ENCODE measurements at places on chromosomes 1 and 21.

DNA sequence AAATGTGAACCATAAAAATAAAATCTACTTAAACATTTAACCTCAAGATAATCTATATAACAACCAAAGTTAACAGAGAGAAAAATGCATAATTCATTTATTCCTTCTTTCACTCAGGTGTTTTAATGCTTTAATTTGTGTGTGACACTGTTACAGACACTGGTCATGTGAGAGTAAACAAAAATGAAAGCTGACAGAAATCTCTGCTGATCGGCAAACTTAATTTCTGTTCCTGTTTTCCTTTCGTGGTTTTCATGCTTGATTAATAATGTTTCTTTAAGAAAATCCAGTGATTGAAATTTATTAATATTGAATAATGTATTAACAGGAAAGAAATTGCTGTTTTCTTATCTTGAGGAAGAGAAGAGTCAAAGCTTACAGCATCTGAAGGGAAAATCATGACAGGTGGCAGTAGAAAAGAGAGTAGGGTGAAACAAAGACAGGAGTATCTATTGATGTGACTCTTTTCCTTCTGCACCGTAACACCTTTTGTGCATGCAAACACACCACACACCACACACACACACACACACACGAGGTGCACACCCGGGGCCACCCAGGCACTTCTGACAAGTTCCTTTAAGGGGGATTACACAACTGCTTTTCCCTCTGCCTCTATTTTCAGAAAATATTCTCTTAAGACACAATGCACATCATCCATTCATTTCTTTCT lies 1.6 kb downstream of the OR2AK2 start:
- DNase-seq, result no peak

- DNase-seq, result no peak
These were observed 10.0 kb downstream of the PDPN start for GRCh38 chr1:13593511-13594131.

GRCh38 chr1:178038372-178038771 lies 55.5 kb upstream of the RASAL2 start:
- no peak for DNase-seq

DNA sequence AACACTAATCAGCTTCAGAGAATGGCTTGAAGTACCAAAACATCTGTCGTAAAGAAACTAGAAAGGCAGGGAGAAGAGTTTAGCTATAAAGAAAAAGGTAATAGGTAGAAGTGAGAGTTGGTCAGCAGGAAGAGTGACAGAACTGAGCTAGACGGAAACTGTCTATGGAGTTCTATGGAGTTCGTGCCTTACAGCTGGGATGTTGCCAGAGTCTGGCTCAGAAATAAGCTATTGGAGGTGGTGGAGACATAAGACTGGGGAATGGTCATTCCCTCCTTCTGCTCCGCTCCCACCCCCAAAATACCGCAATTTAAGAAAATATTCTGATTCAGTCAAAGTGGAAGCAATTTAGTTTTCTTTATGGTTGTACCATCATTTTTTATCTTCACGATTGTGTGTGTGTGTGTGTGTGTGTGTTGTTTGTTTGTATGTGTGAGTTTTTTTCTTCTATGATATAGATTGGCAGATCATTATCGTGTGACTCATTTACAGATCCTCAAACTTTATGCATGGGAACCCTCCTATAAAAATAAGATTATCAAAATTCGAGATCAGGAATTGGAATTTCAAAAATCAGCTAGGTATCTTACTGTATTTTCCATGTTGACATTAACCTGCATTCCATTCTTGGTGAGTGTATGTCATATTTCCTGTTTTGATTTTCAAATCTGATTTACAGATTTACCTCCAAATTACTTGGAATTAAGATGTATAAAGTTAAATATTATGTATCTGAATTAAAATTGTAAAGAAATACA lies 79.0 kb downstream of the HSPA13 start:
- DNase-seq, result no peak

DNA sequence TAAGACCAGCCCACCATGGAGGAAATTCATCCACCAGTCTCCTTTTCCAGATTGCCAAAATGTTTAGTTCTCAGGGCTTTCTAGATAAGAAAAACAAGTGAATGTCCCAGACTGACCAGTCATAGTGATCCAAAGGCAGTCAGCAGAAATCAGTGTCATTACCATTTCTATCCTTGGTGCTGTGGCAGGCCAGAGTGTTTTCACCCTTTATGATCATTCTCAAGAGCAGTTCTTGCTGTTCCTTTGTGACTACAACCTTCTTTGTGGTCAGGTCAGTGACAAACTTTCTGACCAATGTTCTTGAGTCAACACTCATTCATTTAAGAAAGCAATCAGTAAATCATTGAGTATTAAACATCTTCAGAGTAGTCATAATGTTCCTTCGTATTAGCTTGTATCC lies 7.3 kb upstream of the DHCR24 start:
- no peak for DNase-seq

- no peak for DNase-seq
These were observed 205.9 kb downstream of the DSCAM start for GRCh38 chr21:40641042-40641441.

GRCh38 chr1:85290826-85291225 lies 14.4 kb upstream of the BCL10 start:
- no peak for DNase-seq

- no peak for DNase-seq
These were observed 138.4 kb upstream of the KRTAP19-8 start for GRCh38 chr21:31176725-31177124.

GRCh38 chr1:42963378-42964043 lies 4.8 kb upstream of the SLC2A1 start:
- no peak for DNase-seq

DNA sequence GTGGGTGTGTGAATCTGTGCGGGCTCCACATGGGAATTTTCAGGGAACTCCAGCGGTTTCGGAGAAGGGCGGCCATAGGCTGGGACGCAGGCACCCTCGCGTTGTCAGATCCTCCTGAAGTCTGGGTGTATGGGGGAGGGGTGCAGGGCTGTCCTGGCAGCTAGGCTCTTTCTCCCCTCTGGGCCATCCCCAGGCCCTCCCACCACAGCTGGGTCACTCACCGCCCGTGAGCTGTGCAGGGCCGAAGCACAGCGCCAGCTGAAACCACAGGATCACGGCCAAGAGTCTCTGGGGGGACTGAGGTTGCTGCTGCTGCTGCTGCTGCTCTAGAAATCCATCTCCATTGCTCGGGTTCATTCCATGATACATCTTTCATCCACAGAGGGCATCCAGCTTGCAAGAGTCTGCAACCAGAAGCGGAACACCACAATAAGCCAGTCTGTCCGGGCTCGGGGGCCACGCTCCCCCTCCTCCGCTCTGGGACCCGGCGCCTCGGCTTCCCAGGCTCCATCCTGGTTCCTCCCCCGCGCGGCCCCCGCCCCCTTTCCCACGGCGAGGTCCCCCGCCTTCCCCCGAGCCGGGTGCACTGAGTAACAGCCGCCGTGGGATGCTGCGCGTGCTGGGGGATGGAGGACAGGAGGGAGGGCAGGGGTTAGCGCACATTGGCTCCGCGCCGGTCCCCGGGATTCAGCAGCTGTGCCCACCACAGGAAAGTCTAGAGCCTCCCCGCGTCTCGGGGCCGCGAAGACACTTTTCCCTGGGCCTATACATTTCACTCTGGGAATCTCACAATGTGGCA lies 720 bp downstream of the SUSD4 start:
- no peak for DNase-seq

- peak; percentile 35 for DNase-seq
These were observed 123.3 kb downstream of the HMCN1 start for GRCh38 chr1:185857442-185857841.

DNA sequence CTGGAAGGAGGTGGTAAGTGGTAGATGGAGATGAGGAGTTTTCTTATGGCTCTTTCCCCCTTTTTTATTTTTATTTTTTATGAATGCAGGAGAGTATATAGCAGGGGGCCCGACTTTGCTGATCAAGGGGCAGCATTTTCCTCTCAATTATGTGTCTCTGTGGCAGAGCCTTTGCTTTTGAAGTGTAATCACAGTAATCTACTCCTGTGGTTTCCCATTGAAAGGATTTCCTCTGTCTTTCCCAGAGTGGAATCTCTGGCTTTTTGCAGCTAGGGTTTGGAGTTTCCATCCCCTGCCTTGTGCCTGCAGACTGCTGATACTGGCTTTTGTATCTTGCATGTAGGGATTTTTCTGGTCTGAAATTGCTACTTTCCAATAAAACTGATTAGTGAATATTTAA lies 29.1 kb downstream of the ARID1A start:
- DNase-seq, result peak; percentile 24

- no peak for DNase-seq
These were observed 17.2 kb upstream of the RCSD1 start for GRCh38 chr1:167612587-167613385.

GRCh38 chr1:24803220-24803619 lies 58.0 kb downstream of the CLIC4 start:
- DNase-seq, result no peak

DNA sequence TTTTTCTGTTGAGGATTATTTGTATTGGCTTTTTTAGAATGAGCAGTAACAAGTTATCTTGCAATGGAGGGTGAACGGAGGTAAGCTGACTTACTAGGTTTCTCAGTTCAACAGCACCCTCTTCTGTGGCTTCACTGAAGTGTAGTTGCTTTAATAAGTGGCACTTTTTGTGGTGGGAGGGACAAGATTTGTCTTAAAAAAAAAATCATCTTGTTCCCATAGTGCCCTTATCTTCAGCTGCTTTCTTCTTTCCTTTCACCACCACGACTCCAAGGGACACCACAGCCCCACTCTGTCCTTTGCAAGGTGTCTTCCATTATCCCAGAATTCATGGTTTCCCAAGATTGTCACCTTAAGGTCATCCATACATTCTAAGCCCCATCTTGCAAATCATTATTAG lies 92.9 kb downstream of the PIGK start:
- peak; percentile 13 for DNase-seq

DNA sequence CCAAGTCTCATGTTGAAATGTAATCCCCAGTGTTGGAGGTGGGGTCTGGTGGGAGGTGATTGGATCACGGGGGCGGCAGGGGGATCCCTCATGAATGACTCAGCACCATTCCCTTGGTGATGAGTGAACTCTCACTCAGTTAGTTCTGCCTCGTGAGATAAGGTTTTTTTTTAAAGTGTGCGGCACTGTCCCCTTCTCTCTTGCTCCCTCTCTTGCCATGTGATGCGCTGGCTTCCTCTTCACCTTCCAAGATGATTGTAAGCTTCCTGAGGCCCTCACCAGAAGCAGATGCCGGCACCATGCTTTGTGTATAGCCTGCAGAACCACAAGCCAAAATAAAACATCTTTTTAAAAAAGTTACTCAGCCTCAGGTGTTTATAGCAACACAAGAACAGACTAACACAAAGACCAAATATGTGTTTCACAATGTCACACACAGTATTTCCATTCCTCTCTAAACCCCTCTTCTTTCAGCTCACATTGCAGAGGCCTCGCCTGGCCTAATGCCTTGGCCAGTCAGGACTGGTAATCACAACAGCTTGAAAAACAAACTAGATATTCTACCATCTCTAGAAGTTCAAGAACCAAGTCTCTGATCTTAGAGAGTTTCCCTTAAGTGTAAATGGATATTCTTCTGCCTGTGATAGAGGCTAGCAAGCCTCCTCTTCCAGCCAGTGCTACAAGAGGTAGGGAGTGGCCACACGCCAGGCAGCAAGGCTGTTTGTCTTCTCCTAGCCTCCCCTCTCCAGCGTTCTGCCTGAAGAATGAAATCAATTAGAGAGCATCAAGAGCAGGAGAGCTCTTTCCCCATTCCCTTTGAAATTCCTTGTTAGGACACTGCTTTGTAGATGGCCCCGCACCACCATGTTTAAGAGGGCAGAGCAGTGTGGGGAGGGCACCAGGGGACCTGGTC lies 19.6 kb upstream of the RAP1A start:
- no peak for DNase-seq

- DNase-seq, result no peak
These were observed 163.2 kb upstream of the LRRC7 start for GRCh38 chr1:69404486-69404885.

DNA sequence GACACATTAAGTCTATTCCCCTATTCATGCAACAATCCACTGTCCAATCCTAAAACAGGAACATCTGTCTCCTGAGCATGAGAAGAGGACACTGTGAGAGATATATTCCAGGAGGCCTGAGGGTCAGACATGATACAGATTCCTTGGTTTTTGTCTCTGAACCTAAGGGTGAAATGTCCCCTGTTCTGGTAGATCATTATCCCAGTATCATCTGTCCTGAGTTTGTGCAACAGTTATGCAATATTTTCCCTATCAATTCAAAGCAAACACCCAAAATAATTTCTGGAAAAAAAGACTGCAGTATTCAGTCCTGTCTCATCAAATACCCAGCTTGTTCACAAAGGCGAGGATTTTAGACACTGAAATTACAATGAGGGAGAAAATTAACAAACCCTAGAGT lies 61.4 kb downstream of the PRKAB2 start:
- DNase-seq, result no peak

- no peak for DNase-seq
These were observed 223.1 kb downstream of the CAMTA1 start for GRCh38 chr1:7008331-7008730.

GRCh38 chr1:198275597-198275996 lies 118.8 kb downstream of the NEK7 start:
- no peak for DNase-seq

DNA sequence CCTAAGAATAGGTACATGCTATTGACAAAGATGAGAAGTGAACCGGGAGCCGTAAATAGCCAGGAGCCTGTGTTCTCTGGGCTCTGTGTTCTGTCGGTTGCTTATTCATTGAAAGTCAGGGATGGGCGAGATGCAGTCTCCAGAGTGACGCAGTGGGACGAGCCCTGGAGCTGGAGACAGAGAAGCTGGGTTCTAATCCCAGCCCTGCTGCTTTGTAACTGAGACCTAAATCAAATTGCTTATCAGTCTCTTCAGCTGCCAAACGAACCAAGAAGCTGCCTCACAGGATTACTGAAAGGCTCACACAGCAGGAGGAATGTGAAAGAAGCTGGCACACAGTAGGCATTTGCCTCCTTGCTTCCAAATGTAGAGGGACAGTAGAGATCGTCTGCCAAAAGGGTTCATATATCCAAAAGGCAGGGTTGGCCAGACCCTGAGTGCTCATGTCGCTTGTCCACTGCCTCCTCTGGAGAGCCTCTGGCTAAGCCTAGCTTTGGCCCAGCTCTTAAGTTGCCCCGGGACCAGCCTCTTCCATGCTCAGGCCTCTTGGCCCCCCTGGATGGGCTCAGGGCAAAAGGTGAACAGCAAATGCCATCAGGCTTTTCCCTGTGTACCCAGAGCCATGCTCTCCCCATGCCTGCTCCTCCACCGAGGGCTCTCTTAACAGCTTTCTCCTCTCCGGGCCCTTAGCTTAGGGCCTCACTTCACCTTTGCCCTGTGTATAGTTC lies 134.2 kb upstream of the IPO9 start:
- no peak for DNase-seq

GRCh38 chr1:4825800-4826450 lies 171.5 kb downstream of the AJAP1 start:
- no peak for DNase-seq

- DNase-seq, result no peak
These were observed 503.5 kb upstream of the TMPRSS15 start for GRCh38 chr21:18907076-18907475.

DNA sequence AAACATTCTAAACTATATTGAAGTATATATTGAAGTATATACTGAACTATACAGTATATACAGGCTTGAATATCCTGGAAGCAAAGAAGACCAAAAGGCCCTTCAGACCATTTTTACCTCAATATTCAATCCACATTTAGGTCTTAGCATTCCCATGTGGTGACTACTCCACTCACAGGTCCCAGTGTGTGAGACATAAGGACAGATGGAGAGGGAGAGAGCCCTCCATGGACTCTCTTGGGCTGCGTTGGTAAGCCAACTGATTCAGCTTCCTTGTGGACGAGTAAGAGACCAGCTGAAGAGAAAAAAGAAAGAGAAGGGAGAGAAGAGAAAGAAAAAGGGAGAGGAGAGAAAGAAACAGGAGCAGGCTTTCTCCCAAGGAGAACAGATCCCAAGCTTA lies 37.3 kb upstream of the ZRANB2 start:
- no peak for DNase-seq

GRCh38 chr1:243364330-243364729 lies 108.5 kb downstream of the SDCCAG8 start:
- no peak for DNase-seq

Measured in HAP-1 (cell line).